ENCODE measurements at places on chromosomes 11 and 22.

- no peak for DNase-seq
These were observed 150.2 kb downstream of the SWAP70 start for GRCh38 chr11:9814108-9814507.

GRCh38 chr11:17743808-17744119, 9.2 kb downstream of the KCNC1 start:
- DNase-seq: no peak

DNA sequence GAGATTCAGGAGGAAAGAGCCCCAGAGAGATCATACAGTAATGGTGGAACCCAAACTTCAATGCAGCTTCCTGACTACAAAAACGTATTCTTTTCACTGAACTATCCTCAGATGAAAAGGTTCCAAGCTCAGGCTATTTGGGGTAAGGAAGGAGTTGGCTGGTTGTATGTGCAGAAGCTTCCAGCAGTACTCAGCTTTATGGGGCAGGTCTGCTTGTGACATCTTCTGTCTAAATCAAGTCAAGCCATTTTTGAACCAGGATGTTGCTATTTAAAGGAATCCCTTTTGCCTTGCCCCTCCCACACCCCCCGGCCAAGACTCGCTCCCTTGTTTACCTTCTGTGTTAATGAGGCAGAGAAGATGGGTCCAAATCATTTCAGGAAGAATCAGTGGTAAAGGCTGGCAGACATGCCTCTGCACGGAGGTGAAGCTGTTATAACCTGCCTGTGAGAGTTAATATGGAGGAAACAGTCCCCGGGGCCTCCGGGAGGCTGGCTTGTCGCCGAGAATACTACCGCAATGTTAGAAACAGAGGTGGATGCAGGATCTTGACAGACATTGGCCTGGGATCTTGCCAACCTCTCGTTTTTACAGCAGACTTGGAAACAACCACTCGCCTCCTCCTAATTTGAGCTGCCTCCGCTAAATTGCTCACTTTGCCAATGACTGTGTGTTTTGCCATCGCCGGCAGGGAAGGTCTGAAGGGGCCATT, 45.4 kb downstream of the TIMP3 start:
- DNase-seq: peak; percentile 16

DNA sequence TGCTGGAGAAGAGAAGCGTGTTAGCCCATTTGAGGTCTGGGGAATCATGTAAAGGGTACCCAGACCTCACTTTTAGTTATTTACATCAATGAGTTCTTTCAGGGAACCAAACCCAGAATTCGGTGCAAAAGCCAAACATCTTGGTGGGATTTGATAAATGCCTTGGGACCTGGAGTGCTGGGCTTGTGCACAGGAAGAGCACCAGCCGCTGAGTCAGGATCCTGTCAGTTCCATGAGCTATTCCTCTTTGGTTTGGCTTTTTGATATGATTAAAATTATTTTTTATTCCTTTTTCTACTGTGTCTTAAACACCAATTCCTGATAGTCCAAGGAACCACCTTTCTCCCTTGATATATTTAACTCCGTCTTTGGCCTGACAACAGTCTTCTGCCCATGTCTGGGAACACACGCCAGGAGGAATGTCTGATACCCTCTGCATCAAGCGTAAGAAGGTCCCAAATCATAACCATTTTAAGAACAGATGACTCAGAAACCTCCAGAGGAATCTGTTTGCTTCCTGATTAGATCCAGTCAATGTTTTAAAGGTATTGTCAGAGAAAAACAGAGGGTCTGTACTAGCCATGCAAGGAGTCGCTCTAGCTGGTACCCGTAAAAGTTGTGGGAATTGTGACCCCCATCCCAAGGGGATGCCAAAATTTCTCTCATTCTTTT, 65.2 kb downstream of the ALX4 start:
- no peak for DNase-seq

- DNase-seq: no peak
These were observed 341.4 kb downstream of the BRD1 start for GRCh38 chr22:49486225-49486624.

DNA sequence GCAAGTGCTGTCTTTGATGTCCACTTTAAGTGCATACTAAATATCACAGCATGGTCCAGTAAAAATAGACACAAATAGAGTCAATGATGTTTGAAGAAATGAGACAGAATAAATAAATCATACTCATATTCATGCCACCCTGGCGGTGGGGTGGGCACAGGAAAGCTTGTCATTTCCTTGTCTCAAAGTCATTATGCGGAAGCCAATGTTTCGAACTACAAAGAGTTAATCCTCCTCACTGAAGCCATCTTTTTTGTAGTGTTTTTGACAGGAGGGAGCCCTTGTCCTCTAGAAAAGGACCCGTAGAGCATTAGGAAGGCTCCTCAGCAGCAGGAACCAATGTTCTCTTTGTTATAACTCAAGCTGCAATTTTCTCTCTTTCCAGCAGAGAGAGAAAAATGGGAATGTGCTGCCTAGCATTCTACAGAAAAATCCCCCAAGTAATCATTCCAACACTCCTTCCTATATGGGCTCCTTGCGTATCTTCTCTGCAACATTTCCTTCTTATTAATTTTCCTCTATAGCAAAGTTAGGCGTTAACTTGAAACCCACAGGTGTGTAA, 30.6 kb downstream of the SC5D start:
- no peak for DNase-seq

GRCh38 chr11:118634431-118635236, 27.2 kb downstream of the PHLDB1 start:
- DNase-seq: peak; percentile 22

Measured in occipital lobe (tissue), 3 donors.